ENCODE measurements at places on chromosomes 16 and 17. TPM values are rescaled to one million over a fixed set of nuclear protein-coding genes. Genes with fewer than 3 reads are reported as not detected.

GRCh38 chr17:73711184-73711583, 66.9 kb upstream of the SDK2 start:
- no peak for DNase-seq

GRCh38 chr17:47686276-47686635, 7.7 kb upstream of the TBKBP1 start:
- DNase-seq: no peak

Gene LLGL2
- total RNA-seq: 28.1 TPM

Gene KRTAP4-4
- not detected for total RNA-seq

DNA sequence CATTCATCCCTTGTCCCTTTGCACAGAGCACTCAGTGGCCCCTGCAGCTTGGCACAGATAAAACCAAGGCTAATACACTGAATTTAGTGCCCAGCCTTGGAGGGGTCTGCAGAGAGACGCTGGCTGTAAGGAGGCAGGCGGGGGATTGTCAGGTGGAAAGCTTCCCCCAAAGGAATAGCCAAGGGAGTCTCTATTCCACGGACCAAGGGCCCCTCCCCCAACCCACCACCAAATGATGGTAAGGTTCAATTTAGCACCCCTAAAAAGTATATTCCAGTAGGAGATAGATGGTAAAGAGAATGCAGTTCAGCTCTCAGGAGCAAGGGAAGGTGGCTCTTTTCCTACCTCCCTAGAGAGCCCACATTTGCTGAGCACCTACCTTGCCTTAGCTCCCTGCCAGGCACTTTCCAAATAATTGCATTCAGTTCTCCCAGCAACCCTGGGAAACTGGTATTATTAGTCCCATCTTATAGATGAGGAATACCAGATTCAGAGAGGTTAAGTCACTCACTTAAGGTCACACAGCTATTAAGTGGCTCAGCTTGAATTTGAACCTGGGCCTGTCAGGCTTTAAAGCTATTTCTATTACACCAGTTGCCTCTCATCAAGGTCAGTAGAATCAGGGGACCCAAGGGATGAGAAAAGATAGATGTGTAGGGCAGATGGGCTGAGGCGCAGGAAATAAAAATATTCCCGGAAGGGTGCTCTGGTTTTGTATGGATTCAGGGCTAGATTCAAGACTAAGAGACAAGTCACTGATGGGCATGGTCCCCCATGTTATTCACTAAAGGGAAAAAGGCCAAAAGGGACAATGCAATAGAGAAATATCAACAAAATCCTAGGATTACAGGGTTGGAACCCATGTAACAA, 20.0 kb upstream of the ZFHX3 start:
- no peak for DNase-seq

- DNase-seq: peak; percentile 93
These were observed 22.7 kb downstream of the TMEM114 start for GRCh38 chr16:8567355-8568230.

Gene CD7
- not detected for total RNA-seq

Gene TEX19
- 0.51 TPM for total RNA-seq

GRCh38 chr16:89190150-89190958, 10.0 kb downstream of the SLC22A31 start:
- DNase-seq: no peak

Gene CES3
- total RNA-seq: 12.8 TPM

- DNase-seq: no peak
These were observed 52.1 kb upstream of the TOB1 start for GRCh38 chr17:50918071-50918932.

DNA sequence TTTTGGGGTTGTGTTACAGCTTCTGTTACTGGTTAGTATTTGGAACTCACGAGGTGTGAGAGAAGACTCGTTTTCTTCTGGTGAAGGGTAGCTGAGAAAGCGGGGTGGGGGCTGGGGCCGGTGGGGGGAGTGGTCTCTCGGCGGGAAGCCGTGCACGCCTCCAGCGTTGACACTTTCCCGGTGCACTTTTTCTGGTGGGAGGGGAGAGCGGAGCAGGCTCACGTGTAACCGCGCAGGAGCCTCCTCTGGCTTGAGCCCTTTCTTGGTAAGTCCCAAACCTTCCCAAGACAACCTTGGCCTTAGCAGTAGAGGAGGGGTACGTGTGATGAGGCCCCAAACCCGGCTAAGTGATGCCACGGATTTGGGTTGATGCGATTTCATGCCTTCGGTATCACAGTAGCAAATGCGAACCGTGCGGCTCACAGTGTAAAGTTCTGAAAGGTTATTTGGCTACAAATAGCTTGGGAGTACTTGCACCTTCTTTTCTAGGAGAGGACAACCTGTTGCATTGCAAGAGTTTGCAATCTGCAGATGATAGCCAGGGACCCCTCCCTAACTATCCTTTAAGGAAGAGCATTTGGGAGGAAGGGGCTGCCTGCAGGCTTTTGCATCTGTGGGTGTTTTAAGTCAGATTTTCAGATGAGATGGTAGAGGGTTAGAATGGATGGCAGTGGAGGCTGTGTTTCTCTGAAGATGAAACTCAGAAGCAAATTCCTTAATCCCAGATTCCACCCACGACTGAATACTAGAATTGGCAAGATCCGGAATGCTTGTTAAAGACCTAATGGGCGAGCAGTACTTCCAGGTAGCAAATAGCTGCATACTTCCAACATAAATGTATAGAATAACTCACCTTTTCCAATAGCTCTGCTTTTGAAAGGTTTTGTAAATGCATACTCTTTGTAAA, 1.5 kb downstream of the HLF start:
- DNase-seq: no peak

Measured in cardiac muscle cell (in vitro differentiated cells and primary cell).